ENCODE measurements at places on chromosomes 12 and 14. TPM values are rescaled to one million over a fixed set of nuclear protein-coding genes. Genes with fewer than 3 reads are reported as not detected.

Gene SERPINA3
- polyA plus RNA-seq = not detected

Gene ITGB7
- polyA plus RNA-seq = 374 TPM

Gene PIANP
- polyA plus RNA-seq = 0.61 TPM

Gene PSMA6
- 329 TPM for polyA plus RNA-seq

Gene P2RX2
- not detected for polyA plus RNA-seq

Gene KRT71
- polyA plus RNA-seq = not detected

Gene TRMT5
- 7.0 TPM for polyA plus RNA-seq

Gene TMEM132D
- not detected for polyA plus RNA-seq

Gene KRT83
- polyA plus RNA-seq = not detected

Gene PTCSC3
- not detected for polyA plus RNA-seq

Gene CFAP54
- 0.37 TPM for polyA plus RNA-seq

Gene ESRRB
- not detected for polyA plus RNA-seq

Gene SPTB
- polyA plus RNA-seq = 0.37 TPM
